Activated CD4-positive, alpha-beta T cell treated with anti-CD3 and anti-CD28 coated beads, Interleukin-10, Interleukin-2, amounts not matched to agents 100 ng/mL and 50 ng/mL, durations not matched to agents 16 hours and 8 hours (primary cell): ENCODE measurements at places on chromosomes 2 and 18.

- DNase-seq = no peak
These were observed 136.1 kb downstream of the EXOC6B start for GRCh38 chr2:72689579-72690195.

DNA sequence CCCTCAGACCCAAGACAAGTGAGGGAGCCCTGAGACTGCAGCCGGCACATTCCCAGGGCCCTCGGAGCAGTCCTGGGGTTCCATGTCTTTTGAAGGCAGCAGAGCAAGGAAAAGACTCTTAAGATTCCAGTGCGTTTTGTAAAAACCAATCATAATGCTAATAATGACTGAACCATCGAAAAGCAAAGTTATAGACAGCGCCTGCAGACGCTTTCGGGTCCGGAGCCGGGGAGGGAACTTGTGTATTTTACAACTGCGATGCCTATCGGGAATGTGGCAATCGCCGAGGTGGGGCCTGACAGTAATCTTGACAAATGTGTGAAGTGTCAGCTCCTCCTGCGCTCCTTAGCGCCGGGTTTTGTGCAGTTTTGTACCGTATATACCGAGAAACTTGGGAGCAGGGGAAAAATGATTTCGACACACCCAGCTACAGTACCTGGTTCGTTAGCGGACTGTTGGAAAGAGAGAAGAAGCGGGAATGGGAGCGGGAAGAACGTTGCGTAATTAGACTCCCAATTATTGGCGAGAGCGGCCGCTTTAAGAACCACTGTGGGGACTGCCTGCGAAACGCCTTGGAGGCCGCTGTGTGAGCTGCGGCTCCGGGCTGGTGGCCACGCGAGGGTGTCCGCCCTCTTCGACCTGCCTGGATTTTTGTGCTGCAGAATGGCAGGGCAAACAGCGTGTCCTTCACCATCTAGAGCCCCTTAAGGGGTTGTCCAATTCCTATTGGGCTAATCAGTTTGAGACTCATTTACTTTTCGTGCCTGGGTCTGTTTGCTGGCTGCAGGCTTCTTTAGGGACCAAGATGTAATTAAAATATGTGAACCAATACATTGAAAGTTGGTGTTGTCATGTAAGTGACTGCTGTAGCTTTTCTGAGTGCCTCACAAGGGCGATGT is 2.4 kb downstream of the EPAS1 start:
- DNase-seq = peak; percentile 12

- DNase-seq = no peak
These were observed 465.9 kb downstream of the TXNL1 start for GRCh38 chr18:56172527-56172926.

- DNase-seq = peak; percentile 97
These were observed 264.0 kb upstream of the CXCR4 start for GRCh38 chr2:136381722-136382633.

- no peak for DNase-seq
These were observed 295.4 kb upstream of the CRIM1 start for GRCh38 chr2:36060133-36060532.

DNA sequence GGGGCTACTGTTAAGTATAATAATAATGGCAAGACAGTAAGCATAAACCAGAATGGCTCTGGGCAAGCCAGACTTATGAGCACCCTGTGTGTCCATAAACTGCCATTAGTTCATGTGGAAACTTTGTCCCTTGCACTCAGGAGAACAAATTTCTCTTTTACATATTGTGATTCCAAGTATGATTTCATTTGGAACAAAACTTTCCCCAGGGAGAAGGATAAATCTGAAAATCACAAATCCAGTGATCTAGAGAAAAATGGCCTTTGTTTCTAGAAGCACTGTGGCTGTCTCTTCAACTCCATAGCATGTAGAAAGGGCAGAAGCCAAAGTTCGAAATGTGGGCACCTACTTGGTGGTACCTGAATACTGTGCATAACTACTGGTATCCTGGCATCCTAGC is 823.7 kb upstream of the SOX11 start:
- no peak for DNase-seq

GRCh38 chr2:20073460-20073859 is 22.0 kb upstream of the LAPTM4A start:
- DNase-seq = no peak

DNA sequence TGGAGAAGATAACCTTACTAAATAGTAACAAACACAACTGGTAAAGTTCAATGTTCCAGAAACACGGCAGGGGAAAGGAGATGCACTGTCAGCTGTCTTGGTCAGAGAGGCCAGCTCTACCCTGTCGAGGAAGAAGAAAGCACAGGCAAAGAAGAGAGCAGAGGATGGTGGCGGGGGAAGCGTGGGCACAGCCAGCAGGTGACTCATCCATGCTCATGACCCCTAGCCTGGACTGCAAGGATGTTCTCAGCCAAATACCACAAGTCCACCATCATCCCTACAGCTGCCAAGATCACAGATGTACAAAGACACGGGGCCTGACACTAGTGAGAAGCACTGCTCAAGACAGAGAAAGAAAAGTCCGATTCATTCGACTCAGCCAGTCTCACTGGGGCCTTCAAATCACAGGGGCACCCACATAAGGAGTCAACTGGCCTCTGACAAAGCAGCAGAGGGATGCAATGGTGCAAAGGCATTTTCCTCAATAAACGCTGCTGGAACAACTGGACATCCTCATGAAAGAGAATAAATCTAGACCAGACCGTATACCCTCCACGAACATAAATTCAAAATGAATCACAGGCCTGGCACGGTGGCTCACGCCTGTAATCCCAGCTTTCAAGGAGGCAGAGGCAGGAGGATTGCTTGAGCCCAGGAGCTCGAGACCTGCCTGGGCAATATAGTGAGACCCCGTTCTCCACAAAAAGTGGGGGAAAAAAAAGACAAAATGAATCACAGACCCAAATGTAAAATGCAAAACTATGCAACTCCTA is 5.6 kb downstream of the DTYMK start:
- no peak for DNase-seq

DNA sequence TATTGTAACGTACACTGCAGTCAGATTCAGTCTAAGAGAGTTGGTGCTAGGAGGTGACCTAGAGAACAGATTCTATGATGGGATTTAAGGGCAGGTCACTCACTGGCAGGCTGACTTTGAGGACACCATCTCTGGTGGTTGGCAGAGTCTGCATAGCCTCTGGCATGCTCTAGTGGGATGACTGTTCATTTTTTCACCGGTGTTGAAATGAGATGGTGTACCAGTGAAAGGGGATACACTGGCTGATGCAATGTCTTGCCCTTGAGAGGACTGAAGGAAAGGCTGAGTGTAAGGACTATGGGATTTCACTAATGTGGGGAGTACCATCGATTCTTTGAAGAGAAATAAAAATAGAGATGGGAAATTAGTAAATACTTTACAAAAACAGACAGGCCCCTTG is 186.9 kb upstream of the PIEZO2 start:
- DNase-seq = no peak

- DNase-seq = no peak
These were observed 218.7 kb downstream of the CMPK2 start for GRCh38 chr2:6647046-6647445.

- DNase-seq = peak; percentile 34
These were observed 127.6 kb downstream of the ALPK2 start for GRCh38 chr18:58501066-58501896.

DNA sequence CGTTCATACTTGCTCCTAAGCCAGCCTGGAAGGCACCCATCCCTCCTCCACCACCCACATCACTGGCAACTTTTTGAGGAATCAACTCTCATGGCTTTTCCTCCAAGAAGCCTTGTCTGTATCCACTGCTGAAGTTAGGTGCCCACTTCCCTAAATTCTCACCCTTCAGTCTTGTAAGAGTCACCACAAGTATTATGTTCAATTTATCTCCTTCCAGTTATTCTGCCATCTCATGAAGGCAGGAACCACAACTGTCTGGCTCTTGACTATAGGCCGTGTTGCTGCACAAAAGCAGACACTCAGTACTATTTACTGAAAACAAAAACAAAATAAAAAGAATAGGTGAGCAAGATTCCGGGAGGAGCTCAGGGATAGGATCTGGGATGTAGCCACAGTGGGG is 234.8 kb downstream of the CYRIA start:
- no peak for DNase-seq

- DNase-seq = no peak
These were observed 506.5 kb downstream of the TSN start for GRCh38 chr2:122261911-122262310.

DNA sequence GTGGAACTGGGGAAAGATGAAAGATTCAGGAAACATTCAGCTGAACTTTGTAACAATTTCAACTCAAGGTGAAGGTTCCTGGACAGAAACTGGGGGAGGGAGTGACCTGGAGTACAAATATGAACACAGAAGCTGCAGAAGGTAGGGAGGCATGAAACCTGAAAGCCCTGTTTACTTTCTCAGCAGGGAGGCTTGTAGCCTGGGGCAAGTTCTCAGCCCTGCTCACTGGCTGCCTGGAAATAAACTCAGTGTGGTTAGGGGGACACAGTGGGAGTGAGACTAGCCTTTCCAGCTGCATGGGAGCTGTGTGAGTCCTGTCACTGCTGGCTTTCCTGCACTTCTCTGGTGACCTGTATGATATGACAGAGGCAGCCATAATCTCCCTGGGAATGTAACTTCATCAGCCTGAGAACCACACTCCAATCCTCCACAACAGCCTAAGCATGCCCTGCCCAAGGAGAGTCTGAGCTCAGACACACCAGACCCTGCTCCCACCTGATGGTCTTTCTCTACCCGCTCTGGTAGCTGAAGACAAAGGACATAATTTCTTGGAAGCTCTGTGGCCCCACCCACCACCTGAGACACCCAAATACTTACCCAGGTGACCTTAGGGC is 77.0 kb downstream of the ZSWIM2 start:
- no peak for DNase-seq

DNA sequence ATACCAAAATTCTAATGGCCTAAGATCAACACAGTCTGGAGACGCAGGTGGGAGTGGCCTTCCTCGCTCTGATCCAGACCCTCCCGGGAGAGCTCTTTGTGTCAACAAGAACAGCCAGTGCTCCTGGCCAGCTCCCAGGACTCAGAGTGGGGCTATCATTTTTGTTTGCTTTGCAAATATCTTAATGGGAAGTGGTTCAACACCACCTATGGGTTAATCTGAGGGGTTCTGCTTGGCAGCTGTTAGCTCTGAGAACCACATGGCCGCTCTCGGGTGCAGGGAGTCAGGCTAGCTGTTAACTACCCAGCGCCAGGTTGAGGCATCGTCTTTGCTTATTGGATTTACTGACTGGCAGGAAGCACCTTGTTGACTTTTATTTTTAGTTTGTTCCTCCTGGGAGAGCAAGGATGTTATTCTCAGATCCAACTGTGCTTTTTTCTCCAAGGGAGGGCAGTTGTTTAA is 184.8 kb upstream of the SP5 start:
- no peak for DNase-seq

DNA sequence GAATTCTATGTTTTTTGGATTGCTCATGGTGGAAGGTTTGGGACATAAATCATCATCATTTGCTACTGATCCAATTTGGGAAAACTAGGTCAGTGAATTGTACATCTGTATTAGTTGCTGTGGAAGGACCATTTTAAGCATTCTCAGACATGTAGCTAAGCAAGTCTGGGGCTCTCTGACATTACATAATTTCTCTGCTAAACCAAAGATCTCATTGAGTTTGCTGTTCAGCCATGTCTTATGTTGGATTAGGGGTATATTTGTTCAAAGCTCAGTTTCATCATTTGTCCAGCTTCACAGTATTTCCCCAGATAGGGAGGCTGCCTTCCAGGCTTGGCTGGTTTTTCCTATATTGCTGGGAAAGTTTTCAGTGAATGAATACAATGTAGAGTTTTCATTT is 399.7 kb downstream of the MTX2 start:
- DNase-seq = no peak

DNA sequence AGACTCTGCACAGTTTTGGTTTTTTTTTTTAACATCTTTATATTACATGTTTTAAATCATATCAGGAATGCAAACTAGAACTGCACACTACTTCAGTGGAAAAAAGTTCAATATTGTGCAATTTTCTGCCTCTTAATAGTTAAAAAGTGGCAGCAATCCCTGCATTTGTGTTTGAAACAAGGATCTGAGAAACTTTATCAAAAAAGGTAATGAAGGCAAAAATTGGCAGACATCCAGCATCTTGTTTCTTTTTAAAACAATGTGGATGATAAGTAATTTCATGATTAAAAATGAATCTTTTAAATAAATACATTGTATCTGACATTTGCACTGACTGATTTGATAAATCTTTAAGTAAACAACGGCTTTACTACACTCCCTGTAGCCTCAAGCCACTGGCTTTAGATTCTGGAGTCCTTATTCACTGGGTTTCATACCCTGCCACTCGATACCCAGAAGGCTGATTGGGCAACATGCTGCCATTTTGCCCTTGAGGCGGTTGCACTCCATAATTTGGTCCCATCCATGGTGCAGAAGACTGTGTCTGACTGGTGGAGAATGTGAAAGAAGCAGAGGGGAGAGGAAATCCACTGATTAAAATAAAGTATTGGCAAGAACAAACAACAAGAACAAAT is 21.6 kb upstream of the C2orf42 start:
- DNase-seq = no peak

DNA sequence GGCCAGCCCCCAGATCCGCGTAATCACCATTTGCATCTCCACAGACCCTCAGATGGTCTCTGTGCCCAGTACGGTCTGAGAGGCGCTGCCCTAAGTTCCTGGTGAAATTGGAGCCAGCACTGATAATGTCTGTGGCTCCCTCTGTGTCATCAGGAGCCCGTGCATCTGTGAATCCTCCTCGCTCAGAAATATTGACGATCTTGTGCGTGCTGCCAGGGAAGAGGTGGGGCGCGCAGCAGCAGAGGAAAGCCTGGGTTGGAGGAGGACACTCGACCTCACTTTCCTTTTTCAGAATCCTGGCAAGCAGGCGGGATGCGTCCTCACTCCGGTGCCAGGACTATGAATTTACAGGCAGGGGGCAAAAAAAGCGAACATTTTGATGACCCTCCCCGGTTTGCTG is 686.1 kb upstream of the SALL3 start:
- no peak for DNase-seq

GRCh38 chr18:76985156-76985950 is 147.2 kb downstream of the MBP start:
- DNase-seq = no peak

- no peak for DNase-seq
These were observed 344.5 kb upstream of the LRATD1 start for GRCh38 chr2:14288016-14288415.

GRCh38 chr2:97868986-97869721 is 126.6 kb downstream of the TMEM131 start:
- DNase-seq = peak; percentile 17

GRCh38 chr2:127061375-127062273 is 45.3 kb downstream of the BIN1 start:
- DNase-seq = no peak

DNA sequence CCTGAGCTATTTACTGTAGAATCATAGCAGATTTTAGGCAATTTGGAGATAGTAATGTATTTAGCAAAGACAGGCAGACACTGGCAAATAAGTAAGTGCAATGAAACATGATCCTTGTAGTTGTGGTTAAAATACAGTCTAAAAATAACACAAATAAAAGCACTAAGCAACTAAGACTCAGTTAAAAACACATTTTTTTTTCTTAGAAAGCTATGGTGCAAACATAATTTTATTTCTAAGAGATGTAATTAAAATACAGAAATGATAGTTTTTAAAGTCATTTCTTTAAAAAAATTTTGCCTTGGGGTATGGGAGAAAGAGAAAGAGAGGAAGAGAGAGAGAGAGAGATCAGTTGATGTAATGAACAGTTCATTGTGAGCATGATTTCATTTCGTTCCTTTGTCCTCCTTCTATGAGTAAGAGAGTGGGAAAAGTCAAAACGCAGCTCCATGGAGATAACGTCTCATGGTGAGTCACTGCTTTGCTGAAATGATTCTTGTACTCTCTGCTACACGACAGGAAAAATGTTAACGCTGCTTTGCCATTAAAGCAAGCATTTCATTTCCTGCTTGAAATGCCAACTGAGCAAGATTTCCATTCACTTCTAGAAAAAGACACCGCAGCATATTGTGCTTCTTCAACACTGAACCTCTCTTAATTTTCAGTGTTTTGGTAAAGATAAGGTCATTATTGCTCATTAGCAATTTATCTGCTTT is 61.3 kb upstream of the PGAP1 start:
- peak; percentile 96 for DNase-seq
